Tibial artery (tissue), 4 donors: ENCODE measurements at places on chromosomes 6 and 20.

DNA sequence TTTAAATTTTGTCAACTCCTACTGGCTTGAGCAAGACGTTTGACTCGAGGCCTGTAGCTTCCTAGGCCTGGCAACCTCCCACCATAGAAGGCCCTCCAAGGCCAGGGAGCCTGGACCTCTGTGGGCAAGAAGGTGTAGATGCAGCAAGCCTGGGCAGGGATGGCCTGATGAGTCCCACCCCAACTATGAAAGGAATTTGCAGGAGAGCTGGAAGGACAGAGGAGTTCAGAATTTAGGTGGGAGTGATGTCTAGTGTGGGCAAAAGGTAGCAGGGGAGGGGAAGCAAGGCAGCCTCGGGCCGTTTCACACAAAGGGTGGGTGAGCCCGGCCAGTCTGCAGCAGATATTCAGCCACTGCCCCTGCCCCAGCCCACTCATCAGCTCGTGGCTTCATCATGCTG lies 245.2 kb downstream of the CDH26 start:
- no peak for DNase-seq

GRCh38 chr6:156461647-156462046 lies 315.5 kb upstream of the ARID1B start:
- DNase-seq: no peak

DNA sequence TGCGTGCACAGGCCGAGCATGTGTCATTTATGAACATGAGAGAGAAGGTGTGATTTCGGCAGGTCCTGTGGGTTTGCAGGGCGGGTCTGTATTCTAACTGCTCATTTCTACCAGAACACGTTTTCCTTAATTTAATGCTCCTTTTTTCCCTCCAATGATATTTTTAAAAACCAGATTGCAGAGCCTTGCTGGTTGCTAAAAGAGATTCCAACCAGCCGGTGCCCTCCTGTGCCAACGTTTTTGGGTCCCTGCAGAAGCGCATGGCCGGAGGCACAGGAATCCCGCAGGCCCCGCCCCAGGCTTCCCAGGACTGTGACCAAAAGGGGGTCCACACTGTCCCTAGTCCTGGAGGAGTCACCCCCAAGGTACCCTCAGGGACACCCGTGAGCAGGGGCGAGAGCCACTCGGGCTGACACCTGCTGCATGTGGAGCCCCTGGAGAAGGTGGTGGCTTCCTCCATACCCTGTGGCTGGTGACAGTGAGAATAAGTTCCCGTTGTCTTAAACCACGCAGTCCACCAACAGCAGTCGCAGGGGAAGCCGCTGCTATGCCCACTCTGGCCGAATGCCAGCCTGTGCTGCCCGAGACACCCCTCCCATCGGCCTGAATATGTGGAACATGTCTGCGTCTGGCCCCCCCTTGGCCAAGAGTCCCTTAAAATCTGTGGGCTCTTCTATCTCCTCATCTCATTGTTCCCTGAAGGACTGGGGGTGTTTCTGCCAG lies 15.7 kb upstream of the NTSR1 start:
- no peak for DNase-seq

DNA sequence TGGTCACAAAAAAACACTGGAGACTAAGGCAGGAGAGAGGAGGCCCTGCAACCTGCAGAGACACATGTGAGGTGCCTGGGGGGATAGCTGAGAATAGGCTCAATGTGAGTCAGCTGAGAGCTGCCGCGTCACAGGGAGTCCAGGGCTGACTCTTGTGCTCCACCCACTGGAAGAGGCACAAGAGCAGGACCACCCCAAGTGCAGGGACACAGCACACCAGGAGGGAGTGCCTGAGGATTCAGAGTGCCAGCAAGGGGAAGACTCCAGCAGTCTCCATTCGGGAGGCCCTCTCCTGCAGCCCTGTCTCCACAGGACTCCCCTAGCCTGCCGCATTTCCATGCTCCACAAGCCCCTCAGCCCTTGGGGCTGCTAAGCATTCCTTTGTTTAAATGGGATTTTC lies 105.5 kb downstream of the HUS1B start:
- DNase-seq: no peak

DNA sequence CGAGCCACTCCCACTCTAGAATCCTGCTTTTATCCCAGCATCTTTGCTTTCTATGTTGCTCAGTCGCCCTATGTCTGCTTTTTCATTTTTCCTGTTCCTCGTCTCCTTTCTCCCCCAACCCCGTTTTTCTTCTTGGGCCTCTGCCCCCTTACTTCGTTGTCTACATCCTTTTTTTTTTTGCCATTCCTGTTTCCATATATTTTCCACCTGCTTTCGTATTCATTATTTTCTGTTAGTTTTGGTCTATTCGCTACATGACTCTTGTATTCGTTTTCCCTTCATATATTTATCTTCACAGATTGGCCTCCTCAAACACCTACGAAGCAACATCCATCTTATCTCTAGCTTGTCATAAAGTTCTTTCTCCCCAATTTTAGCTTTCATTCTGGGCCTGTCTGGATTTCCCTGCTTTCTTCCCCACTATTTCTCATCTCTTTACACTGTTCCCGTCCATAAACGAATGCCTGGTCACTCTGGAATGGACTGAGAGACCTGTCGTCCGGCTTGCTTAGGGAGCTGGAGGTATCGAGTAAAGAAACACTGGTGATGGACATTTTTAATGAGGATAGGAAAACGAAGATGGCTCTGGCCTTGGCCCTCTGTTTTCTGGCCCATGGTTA lies 915 bp downstream of the PRRC2A start:
- DNase-seq: no peak

- no peak for DNase-seq
Observed at GRCh38 chr6:111353912-111354462, 129.0 kb downstream of the REV3L start.

DNA sequence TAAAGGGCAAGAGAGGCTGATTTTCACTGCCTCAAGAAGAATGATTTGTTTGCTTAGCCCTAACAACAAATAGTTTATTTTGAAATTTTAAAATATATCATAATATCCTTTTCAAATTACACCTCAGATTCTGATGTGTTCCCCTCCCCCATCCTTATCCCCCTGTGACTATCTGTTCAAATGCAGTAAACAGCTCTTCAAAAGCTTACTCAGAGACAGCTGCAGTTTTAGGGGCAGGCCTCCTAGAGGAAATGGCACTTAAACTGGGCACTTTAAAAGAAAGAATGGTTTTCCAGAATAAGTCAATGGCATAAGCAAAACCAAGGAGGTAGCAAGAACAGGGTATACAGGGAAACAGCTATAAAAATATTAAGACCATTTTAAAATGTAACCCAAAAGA lies 118.6 kb upstream of the UST start:
- DNase-seq: no peak

GRCh38 chr20:35146299-35146919 lies 727 bp downstream of the EDEM2 start:
- peak; percentile 68 for DNase-seq

DNA sequence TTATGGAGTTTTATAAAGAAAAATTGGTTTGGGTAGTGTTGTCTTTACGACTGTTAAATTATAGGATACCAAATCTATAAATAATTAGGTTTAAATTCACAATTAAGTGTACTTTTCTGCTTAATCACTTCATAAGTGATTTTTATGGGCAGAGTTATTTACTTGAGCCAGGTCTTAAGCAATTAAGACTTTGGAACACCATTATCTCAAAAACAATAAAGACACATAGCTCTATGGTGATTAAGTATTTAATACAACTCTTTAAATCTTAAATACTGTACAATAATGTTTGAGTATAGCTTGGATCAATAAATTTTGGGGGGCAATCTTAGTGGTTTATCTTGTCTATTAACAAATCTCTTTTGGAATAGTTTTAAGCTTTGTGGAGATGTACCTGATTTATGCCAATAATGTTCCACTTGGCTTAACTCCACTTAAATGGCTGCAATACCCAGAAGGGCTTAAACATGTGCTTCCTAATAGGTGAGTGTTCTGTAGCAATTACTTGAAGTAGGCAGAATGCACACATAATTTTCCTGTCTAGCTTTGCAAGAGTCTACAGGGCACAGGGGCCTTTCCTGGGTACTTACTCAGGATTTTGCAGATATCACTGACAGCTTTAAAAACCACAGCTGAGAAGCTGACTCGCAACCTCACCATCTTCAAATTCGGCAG lies 7.5 kb downstream of the FERMT1 start:
- DNase-seq: no peak

- no peak for DNase-seq
Observed at GRCh38 chr20:39295301-39295700, 333.2 kb downstream of the DHX35 start.

DNA sequence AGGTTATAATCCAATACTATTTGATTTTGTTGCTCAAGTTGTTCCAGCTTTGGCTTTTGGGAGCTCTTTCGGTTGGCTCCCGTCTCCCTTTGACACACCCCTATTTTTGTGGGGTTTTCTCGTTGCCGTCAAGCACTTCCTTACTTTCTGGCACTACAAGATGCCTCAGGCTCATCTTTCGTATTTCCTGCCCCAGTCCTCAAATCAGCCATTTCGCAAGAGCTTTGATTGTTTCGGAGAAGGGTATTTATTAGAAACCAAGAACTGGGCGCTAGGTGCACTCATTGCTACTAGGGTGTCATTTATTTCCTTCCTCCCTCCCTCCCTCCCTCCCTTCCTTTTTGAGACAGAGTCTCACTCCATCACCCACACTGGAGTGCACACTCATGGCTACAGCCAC lies 13.3 kb upstream of the SOX12 start:
- no peak for DNase-seq

- DNase-seq: no peak
Observed at GRCh38 chr6:13113981-13114593, 214.2 kb downstream of the TBC1D7 start.

DNA sequence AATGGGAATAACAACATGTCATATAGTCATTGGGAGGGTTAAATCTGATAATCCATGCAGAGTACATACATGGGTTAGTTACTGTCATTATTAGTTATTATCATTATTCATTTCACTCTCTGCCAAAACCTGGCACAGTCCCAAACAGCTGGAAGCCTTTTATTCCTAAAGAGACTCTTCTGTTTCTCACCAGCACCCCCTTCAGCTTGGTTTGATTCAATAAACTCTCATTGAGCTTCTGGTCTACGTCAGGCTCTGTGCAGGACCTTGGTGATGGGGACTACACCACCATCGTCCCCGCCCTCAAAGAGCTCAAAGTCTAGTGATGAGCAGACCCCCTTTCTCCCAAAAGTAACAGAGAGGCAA lies 2.3 kb downstream of the KCNK15 start:
- DNase-seq: no peak

DNA sequence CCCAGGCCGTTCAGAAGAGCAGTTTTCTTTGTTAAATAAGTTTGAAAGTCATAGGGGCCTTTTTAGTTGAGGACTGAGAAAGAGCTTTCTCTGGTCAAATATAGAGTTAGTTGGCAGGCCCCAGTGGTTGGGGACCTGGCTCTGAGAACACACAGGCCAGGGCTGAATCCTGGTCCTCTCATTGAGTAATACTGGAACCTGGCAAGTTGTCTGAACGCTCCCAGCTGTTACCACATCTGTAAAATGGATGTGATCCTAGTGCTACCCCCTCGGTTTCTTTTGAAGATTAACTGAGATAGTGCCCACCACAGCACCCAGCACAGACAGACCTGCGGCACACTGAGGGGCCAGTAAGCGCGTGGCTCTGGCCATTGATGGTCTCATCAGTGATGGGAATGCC lies 215.5 kb downstream of the ZDHHC14 start:
- no peak for DNase-seq

DNA sequence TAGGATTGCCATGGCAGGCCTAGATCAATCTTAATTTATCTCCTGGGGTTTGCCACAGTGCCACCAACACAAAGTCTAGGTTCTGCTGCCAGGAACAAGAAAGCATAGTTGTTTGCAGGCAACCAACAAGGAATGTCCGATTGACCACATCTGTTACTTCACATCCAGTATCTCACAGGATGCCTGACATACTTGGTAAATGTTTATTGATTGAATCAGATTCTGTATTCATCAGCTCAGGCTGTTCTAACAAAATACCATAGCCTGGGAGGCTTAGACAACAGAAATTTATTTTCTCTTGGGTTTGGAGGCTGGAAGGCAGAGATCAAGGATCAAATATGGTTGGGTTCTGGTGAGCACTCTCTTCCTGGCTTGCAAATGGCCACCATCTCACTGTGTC lies 26.3 kb upstream of the MC3R start:
- no peak for DNase-seq

GRCh38 chr6:82408952-82409431 lies 45.4 kb downstream of the TPBG start:
- no peak for DNase-seq

DNA sequence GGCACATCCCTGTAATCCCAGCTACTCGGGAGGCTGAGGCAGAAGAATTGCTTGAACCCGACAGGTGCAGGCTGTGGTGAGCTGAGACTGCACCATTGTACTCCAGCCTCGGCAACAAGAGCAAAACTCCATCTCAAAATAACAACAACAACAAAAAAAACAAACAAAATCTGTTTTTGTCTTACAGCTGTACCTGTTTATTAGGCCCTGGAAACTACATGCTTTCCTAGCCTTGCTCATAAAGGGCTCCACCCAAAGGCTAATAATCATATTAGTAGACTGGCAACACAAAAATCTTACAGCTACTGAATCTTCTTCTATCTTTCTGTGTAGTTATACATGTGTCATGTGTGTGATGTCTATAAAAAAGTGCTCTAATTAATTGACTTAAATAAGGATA lies 503.9 kb upstream of the EYS start:
- no peak for DNase-seq

- no peak for DNase-seq
Observed at GRCh38 chr20:20797521-20798310, 85.3 kb upstream of the RALGAPA2 start.

DNA sequence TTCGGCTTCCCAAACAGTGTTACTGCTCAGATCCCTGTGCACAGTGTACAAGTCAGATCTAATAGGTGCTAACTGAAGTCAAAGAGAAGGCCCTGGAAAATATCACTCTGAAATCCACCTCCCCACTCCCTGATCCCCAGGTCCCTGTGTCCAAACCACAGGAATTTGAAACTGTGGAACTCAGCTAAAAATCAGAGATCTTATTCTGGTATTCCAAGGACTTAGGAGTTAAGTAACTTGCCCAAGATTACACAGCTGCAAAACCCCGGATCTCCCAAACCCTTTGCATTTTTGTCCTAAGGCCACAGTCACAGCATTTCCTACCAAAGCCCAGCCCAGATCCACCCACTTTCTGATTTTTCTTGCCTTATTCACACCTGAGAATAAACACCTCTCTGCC lies 32.3 kb upstream of the SLC23A2 start:
- no peak for DNase-seq

DNA sequence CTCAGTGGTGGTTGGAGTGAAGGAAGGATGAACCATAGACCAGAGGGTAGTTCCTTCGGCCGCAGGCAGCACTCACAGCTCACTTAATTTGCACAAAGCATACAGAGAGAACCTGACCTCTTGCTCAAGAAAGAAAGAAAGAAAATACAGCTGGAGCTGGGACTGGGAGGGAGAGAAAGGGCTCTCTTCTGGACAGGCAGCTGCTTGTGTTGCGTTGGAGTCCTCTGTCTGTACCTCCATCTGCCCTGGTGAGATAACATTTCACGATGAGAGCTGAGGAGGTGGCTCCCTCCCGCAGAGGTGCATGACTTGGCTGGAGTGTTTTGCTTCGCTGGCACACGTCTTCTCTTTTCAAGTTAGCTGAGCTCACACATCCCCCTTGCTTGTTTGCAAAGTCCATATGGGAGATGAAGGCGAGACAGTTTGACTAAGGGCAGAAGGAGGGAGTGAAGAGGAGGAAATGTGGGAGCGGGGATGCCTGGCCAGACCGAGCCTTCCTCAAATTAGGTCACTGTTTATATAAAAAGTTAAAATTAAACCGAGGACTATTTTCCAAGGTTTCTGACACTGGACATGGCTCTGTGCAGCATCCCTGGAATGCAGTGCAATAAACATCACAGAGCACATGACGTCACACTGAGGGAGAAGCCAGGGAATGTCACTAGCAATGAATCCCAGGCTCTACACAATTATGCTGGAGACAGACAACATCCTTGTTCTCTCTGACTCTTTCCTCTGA lies 359.4 kb downstream of the CD83 start:
- peak; percentile 57 for DNase-seq

- no peak for DNase-seq
Observed at GRCh38 chr6:24861934-24862333, 63.2 kb upstream of the ARMH2 start.
